RCC 7860 (cell line): ENCODE measurements at places on chromosomes 2 and 18.

- no peak for DNase-seq
These were observed 141.0 kb downstream of the CERS6 start for GRCh38 chr2:168596881-168597655.

DNA sequence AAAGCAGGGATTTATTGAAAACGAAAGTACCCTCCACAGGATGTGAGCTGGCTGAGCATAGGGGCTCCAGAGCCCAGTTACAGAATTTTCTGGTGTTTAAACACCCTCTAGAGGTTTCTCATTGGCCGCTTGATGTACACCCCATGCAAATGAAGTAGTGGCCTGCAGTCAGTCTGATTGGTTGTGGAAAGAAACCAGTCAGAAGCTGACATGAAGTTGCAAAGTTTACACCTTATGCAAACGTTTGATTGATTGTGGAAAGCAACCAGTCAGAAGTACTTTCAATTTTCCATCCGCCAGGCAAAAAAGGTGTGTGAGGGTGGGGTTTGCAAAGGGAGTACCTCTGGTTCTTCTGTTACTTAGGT is 62.3 kb downstream of the VWA3B start:
- no peak for DNase-seq

DNA sequence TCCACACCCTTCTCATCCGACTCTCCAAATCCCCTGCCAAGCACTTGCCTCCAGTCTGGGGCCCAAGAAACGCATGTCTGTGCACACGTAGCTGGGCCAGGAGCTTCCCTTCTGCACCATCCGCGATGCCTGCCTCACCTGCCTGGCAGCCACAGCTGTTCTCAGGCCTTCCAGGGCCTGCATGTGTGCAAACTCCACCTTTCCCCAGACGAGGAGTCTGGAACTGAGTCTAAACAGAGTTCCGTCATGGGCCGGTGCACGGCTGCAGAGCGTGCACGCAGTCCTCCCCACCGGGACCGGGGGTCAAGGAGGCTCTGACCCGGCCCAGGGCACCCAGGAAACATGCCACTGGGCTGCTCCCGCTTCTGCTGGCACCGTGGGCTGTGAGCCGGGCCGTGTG is 66.8 kb upstream of the SALL3 start:
- DNase-seq: no peak

DNA sequence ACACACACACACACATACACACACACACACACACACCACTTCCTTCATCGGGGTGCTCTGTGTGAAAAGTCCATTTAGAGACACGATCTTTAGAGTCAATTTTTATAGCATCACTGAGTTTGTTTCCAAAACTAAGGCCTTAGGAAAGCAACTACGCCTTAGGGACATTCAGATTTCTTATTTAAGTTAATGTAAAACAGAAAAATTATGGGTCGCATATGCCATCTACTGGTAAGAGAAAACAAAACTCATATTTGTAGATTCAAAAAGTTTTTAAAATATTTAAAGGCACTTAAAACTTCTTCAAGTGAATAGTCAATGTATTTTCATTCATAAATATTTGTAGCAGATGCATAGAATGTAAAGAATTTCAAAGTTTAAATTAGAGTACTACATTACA is 166.2 kb downstream of the ATAD2B start:
- no peak for DNase-seq

- DNase-seq: peak; percentile 67
These were observed 73.8 kb upstream of the PROKR1 start for GRCh38 chr2:68569604-68570003.

DNA sequence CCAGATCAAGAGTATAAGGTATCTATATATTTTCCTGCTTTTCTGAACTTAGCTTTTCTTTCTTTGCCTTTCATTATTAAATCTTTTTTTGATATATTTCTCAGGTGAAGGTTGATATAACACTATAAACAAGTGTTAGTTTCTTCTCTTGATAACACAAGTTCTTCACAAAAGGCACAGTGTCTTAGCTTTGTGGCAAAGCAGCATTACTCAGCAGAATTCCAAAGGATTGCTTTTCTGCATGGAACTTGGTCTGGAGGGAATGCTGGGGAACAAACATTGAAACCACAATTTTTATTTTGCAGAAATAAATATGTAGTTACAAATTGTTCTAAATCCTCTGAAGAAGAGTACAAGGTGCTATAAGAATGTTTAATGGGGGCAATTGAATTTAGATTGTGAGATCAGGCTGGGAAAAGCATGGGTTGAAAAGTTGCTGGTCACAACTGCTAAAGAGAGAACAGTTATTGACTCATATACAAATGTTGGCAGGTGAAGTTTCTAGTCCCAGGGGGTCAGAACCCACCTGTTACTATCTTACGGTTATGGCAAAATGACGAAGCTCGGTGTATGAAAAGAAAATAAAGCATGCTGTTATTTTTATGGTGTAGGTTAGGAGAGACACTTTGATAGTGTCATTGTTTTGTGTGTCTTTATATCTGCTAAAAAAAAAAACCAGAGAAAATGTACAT is 68.2 kb downstream of the UBR3 start:
- no peak for DNase-seq

DNA sequence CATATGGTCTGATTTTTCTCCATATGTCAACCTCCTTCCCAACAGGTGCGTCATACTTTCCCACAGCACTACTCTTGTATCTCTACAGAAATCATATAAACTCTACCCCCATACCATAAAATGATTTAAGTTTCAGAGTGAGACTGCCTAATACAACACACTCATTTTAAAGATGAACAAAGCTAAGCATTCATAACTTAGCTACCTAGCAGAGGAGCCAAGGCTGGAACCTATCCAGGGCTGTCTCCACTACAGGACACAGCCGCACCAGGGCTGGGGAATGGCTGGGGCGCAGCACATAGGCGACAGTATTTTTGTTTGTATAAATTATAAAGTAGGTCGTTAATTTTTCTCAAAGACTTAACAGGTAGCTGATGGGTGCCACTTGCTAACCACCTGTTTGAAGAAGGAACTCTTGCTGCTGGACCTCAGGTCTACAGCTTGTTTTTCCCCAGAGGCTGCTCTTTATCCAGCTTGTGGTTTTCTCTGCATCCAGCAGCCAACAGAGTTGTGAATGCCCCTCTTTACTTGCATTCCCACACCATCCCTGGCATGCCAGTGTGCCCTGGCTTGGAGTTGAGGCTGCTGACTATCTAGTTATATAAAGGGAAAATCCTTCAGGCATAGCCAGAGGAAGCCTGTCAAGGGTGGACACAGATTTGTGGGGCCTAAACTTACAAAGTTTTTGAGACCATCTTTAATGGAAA is 62.0 kb downstream of the HNRNPLL start:
- DNase-seq: no peak

- no peak for DNase-seq
These were observed 419.3 kb upstream of the VWC2L start for GRCh38 chr2:213991453-213992108.

- no peak for DNase-seq
These were observed 877.7 kb downstream of the CBLN2 start for GRCh38 chr18:71666481-71666880.

DNA sequence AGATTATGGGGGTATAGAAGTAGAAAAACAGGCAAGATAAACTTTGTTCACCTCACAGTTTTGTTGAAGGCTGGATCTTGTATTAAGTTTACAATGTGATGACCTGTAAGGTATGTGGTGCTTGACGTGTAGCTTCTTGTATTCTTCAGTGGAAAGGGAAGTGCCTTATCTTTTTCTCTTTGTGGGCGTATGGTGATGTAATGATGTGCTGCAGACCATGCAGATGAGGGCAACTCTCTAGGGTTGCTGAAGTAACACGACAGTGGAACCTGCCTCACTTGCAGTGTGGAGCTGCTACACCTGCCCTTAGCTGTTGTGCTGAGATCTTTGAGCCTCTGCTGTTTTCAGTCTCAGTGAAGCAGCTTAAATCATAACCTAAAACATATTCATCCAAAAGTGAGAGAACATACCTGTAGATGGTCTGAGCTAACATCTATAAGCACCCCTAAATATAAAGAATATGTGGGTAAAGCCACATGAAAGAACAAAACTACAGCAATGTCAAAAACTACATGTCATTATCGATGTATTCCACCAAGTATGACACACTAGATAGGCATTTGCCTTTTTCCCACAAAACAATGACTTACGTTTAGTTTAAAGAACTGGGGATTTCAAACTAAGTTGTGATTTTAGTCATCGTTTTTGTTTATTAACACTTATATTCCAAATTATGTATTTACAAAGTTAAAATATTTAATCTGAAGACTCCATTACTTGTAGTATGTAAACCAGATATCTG is 1144.1 kb downstream of the CNTNAP5 start:
- DNase-seq: no peak

DNA sequence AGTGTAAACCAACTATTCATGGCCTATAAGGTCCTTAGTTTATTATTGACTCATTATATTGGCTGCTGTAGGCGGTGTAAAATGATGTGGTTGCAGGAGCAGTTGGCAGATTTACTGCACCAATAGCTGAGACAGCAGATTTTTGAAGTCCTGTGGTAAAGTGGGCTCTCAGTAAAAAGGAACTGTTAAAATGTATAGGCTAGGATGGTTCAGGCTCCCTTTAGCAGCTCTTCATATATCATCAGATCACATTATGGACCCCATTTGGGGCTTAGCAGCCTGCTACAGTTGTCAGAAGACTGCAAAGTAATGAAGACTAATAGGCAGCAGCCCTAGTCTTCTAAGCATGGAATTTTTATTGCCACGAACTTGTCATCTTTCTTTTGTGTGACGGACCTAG is 27.8 kb downstream of the MTX2 start:
- DNase-seq: no peak
